ENCODE measurements at places on chromosomes 5 and 9. TPM values are rescaled to one million over a fixed set of nuclear protein-coding genes. Genes with fewer than 3 reads are reported as not detected.

DNA sequence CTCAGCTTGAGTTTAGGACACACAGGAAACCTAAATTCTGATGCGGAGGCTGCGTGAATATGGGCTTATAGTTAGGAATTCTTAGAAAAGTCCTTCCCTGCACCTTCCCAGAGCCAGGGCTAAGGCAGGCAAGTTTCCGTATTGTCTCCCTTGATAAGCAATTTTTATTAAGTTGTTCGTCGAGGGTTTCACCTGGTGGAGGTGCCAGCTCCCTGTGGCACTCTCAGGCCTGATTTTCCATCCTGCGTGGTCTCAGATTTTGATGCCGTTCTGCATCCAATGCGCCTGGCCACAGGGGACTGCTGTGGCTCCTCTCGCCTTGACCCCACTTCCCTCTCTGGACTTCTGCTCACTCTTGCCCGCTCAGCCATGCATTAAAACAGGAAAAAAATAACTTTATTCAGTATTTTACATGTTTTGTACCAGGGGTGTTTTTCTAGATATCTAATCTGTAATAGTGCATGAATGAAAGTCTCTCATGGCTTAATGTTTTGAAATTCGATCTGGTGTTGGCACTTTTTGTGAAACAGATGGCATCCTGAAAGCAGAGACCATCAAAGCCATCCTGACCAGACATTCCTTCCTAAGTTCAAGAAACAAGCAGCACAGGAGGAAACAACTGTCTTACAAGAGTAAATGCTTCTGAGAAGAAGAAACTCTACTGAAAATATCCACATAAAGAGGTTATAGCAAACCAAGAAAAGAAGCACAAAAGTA lies 50.7 kb downstream of the TRIP13 start:
- H3K4me3 ChIP-seq: no peak overlapping the region
- H3K27ac ChIP-seq: no peak overlapping the region
- peaks cover 2% of the 10 kb centered on the region for H3K27me3 ChIP-seq
- no peaks in the 10 kb centered on the region for H3K36me3 ChIP-seq

- H3K27ac ChIP-seq: no peak overlapping the region
- H3K4me1 ChIP-seq: no peaks in the 10 kb centered on the region
- H3K4me3 ChIP-seq: no peak overlapping the region
- peaks cover 6% of the 10 kb centered on the region for H3K27me3 ChIP-seq
- no peaks in the 10 kb centered on the region for H3K36me3 ChIP-seq
Measured at GRCh38 chr5:127330116-127330515, 39.5 kb downstream of the MEGF10 start.

GRCh38 chr5:9927521-9927997 lies 297.4 kb upstream of the TAS2R1 start:
- no peaks in the 10 kb centered on the region for H3K4me1 ChIP-seq
- no peaks in the 10 kb centered on the region for H3K36me3 ChIP-seq
- H3K27me3 ChIP-seq: no peaks in the 10 kb centered on the region
- H3K27ac ChIP-seq: no peak overlapping the region
- no peak for DNase-seq

DNA sequence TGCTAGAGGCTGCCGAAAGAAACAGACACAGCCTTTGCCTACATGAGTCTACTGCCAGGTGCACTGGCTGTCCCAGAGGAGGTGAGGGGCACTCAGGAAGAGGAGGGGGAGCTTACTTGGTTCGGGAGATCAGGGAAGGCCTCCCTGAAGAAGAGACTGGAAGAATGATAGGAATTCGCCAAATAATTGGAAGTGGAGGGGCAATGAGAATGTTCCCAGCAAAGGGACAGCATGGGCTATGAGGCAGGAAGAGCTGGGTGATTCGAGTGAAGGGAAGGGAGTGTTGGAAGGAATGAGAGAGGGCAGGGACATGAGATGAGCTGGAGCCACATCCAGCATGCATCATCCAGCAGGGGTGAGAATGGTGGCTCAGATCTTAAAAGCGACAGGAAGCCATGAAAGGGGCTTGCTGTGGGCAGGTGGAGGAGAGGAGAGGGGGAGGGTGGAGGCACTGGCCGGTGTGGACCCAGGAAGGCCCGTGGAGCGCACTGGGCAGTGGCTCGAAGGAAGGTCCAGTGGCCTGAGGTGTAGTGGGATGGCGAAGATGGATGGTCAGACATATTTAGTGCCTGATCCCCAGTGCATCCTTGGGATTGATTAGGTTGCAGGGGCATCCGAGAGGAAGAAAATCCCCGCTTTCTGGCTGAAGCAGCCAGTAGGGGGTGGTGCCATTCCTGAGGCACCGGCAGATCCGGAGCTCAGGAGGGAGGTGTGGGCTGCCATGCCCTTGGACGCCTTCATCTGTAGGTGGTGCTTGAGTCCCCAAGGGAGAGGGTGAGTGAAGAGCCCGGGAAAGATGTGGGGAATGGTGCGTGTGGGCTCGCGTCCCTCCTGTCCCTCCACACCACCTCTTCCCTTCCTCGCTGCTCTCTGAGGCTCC lies 53.5 kb upstream of the GARNL3 start:
- no peak for DNase-seq
- H3K27ac ChIP-seq: no peak overlapping the region
- no peak overlapping the region for H3K4me3 ChIP-seq
- H3K4me1 ChIP-seq: no peaks in the 10 kb centered on the region
- H3K27me3 ChIP-seq: no peaks in the 10 kb centered on the region

GRCh38 chr9:83182071-83182470 lies 119.1 kb upstream of the RASEF start:
- H3K4me1 ChIP-seq: no peaks in the 10 kb centered on the region
- DNase-seq: no peak
- no peak overlapping the region for H3K27ac ChIP-seq
- H3K4me3 ChIP-seq: no peak overlapping the region
- H3K36me3 ChIP-seq: no peaks in the 10 kb centered on the region
- H3K27me3 ChIP-seq: no peaks in the 10 kb centered on the region

DNA sequence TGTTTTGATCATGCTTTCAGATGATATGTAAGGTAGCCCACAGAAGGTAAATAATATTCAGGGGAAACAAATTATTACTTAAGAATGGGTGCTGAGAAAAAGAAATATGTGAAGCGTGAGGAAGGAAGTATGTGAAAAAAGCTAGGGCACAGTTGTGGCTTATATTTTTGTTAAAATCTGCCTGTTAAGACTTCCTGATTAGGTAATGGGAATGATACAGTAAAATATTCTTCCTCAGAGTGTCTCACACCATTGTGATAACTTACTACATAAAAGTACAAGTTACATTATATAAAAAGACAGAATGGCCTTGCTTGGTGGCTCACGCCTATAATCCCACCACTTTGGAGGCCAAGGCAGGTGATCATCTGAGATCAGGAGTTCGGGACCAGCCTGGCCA lies 18.7 kb upstream of the PARP8 start:
- no peak for DNase-seq
- no peak overlapping the region for H3K27ac ChIP-seq
- H3K4me3 ChIP-seq: no peak overlapping the region
- peaks cover 3% of the 10 kb centered on the region for H3K4me1 ChIP-seq
- no peaks in the 10 kb centered on the region for H3K27me3 ChIP-seq
- no peaks in the 10 kb centered on the region for H3K36me3 ChIP-seq

GRCh38 chr9:14941501-14942405 lies 31.5 kb upstream of the FREM1 start:
- DNase-seq: no peak
- no peaks in the 10 kb centered on the region for H3K27me3 ChIP-seq
- no peak overlapping the region for H3K27ac ChIP-seq
- no peaks in the 10 kb centered on the region for H3K4me1 ChIP-seq

- no peak overlapping the region for H3K4me3 ChIP-seq
- H3K4me1 ChIP-seq: no peaks in the 10 kb centered on the region
- H3K36me3 ChIP-seq: no peaks in the 10 kb centered on the region
Measured at GRCh38 chr5:67493676-67494075, 297.1 kb upstream of the CD180 start.

DNA sequence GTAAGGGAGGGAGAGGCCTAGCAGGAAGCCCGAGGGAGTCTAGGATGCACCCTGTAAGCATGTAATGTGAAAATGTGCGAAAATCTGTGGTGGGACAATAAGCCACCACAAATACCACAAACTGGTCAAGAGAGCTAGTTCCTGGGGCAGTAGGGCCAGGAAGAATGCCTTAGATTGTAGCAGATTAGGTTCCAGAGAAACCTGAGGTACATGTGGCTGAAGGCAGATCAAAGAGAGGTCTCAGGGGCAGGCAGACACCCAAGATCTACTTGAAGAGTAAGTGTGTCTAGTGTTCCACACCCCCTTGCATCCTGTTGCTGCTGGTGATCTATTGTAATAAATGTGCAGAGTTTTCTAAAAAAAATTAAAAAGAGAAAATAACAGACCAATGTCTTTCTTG lies 1677.3 kb upstream of the CDH6 start:
- no peak overlapping the region for H3K4me3 ChIP-seq
- H3K4me1 ChIP-seq: no peaks in the 10 kb centered on the region
- H3K36me3 ChIP-seq: no peaks in the 10 kb centered on the region
- H3K27ac ChIP-seq: no peak overlapping the region

DNA sequence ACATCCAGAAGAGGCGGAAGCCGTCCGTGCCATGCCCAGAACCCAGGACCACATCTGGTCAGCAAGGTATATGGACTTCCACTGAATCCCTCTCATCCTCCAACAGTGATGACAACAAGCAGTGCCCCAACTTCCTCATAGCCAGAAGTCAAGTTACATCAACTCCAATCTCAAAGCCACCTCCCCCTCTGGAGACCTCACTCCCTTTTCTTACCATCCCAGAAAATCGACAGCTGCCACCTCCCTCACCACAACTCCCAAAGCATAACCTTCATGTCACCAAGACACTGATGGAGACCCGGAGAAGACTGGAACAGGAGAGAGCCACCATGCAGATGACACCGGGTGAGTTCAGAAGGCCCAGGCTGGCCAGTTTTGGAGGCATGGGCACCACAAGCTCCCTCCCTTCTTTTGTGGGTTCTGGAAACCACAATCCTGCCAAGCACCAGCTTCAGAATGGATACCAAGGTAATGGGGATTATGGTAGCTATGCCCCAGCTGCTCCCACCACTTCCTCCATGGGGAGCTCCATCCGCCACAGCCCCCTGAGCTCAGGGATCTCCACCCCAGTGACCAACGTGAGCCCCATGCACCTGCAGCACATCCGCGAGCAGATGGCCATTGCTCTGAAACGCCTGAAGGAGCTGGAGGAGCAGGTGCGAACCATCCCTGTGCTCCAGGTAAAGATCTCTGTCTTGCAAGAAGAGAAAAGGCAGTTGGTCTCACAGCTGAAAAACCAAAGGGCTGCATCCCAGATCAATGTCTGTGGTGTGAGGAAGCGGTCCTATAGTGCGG lies 130.3 kb upstream of the DMRT1 start:
- no peak for DNase-seq
- no peak overlapping the region for H3K27ac ChIP-seq
- no peaks in the 10 kb centered on the region for H3K27me3 ChIP-seq
- H3K4me3 ChIP-seq: no peak overlapping the region
- peaks cover 5% of the 10 kb centered on the region for H3K4me1 ChIP-seq
- H3K36me3 ChIP-seq: no peaks in the 10 kb centered on the region

DNA sequence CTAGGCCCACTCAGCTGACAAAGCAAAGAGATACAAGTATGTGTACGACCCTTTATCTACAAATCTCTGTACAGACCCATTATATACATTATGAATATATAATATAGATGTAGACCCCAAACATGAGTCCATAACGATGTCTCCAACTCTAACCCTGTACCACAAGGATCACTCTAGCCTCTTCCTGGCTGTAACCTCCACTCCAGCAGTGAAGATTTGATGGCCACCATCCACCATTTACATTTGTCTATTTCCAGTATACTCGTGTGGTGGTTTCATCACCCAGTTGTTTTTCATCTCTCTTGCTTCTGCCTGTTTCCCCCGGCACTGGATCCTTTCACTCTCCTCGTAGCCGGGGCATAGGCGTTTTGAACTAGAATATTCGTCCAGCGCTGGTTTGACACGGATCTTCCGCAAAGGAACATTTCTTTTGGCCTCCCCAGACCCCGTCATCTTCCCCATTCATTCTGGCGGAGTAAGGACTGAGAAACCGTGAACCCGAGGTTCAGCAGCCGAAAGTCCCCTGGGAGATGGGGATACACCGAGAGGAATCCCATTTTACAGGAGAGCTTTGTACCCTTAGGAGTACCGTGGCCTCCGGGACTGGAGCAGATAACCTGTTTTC lies 828 bp upstream of the TRIO start:
- DNase-seq: no peak
- no peaks in the 10 kb centered on the region for H3K36me3 ChIP-seq
- peaks cover 7% of the 10 kb centered on the region for H3K4me1 ChIP-seq
- H3K27me3 ChIP-seq: peaks cover 31% of the 10 kb centered on the region

GRCh38 chr5:157245476-157245875 lies 20.4 kb upstream of the CYFIP2 start:
- peaks cover 22% of the 10 kb centered on the region for H3K36me3 ChIP-seq
- no peaks in the 10 kb centered on the region for H3K27me3 ChIP-seq
- peaks cover 59% of the 10 kb centered on the region for H3K4me1 ChIP-seq
- peak overlapping the region; percentile 80 for H3K27ac ChIP-seq

KIF20A gene
- total RNA-seq: 0.45 TPM

RACK1 gene
- 2,132 TPM for total RNA-seq

LPAR1 gene
- not detected for total RNA-seq

All from T-cell (primary cell).